ENCODE measurements at places on chromosomes 12 and 14.

- no peak for DNase-seq
Measured at GRCh38 chr12:26373606-26374495, 178.5 kb downstream of the SSPN start.

- peak; percentile 33 for DNase-seq
Measured at GRCh38 chr12:96063046-96063445, 27.7 kb upstream of the LTA4H start.

DNA sequence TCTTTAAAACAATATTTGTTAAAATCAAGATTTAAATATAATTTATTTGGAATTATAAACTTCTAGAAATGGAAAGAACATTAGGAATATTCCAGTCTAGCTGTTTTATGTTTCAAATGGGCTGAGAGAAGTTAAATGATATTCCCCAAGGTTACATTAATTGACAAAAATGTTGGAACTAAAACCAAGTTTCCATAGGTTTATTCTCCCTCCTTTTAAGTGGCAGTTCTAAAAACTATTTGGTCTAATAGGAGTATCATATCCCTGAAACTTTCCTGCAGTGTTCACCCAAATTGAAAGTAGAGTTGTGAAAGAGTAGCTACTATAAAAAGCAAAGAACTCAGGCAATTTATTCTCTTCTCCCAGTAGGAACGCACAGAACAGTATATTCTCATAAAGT is 1185.5 kb downstream of the LRFN5 start:
- no peak for DNase-seq

- DNase-seq: no peak
Measured at GRCh38 chr12:44076871-44077270, 241.0 kb downstream of the TMEM117 start.

DNA sequence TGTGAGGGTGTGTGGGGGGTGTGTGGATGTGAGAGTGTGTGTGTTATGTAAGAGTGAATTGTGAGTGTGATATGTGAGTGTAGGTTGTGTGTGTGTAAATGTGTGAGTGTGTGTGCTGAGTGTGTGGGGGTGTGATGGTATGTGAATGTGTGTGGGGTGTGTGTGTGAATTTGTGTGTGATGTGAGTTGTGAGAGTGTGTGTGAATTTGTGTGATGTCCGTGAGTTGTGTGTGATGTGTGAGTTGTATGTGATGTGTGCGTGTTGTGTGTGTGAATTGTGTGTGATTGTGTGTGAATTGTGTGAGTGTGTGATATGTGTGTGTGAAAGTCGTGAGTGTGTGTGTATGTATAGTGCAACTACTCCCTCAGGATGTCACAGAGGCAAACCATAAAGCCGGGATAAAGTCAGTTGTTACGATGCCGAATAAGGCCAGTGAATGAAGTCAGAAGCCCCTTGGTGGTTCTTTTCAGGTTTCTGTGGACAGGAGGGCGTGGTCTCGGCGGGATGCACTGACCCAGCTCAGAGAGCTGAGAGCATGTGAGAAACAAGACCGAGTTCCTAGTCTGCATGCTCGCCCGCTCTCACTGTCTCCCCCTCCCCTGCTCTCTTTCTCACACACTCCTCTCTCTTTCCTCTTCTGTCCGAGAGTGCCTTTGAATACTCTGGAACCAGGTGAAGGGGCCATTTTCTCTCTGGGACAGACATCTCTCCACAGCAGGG is 71.8 kb upstream of the MAX start:
- DNase-seq: no peak

DNA sequence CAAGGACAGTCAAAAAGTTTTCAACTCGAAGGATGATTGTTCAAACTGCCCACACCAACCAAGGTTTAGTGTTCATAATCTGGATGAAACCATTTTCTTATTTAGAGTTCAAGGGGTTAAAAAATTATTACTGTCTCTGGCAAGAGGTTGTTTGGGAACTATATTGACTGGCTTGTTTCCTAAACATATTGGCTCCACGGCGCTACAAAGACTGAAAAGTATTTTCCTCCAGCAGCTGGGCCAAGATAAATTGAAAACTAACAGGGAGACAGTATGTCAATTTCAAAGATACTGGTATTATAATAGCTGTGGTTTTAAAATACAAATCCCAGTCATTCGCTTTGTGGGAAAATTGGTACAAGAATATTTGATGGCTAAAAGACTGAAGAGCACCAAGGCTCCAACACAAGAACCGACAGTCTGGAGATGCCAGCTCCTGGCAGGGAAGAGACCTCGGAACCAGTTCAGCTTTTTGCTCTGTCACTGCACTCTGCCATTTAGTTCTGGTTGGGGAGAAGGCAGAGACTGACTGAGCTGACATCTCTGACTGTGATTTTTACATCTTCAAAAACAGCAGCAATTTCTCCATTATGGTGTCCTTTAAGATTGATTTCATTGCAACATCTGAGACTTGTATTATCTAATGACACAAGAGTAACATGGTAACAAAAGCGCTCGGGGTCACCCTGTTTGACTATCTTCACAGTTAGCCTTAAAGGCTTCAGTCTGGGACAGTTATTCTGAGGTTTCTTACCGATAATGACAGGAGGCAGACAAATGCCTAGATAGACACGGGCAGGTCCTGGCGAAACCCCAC is 62.0 kb downstream of the ST8SIA1 start:
- no peak for DNase-seq

- no peak for DNase-seq
Measured at GRCh38 chr14:100571837-100572236, 15.4 kb downstream of the BEGAIN start.

DNA sequence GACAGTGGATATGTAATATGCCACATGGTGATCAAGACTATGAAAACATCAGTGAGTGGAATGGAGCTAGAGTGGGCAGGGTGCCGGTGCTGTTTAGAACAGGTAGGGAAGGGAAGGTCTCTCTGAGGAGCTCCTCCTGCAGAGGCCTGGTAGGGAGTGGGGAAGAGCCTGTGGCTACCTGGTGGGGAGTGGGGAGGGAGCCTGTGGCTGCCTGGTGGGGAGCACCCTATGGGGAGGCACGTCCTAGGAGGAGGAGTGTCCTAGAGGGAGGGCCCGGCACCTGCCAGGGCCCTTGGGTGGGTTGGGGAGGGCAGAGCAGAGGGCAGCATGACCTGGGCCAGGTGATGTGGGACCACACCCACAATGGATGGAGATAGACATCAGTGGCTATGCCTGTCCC is 122.6 kb downstream of the ADGRD1 start:
- no peak for DNase-seq

GRCh38 chr14:103735815-103736545 is 20.4 kb downstream of the ZFYVE21 start:
- DNase-seq: no peak

GRCh38 chr12:123114304-123115083 is 36.4 kb downstream of the PITPNM2 start:
- no peak for DNase-seq

GRCh38 chr12:22044391-22044790 is 1.6 kb upstream of the CMAS start:
- no peak for DNase-seq

GRCh38 chr14:56244138-56244789 is 126.1 kb downstream of the PELI2 start:
- DNase-seq: no peak

DNA sequence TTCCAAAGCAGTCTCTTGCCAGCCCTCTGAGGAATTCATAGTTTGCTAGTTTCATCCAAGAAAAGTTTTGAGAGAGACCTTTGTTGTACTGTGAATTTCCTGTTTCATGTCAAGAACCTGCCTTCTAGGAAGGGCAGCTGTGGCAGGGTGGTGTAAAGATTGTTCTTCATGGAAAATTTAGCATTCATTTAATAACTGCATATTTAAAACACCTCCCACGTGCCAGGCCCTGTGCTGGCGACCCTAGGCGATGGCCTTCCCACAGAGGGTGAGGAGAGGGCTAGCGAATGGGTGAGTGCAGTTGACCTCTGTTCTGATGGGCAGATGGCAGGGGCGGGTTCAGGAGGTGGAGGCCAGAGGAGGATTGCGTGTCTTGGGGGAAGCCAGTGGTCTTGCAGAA is 43.2 kb downstream of the MLXIP start:
- no peak for DNase-seq

GRCh38 chr12:12425616-12426015 is 68.7 kb downstream of the BORCS5 start:
- no peak for DNase-seq

DNA sequence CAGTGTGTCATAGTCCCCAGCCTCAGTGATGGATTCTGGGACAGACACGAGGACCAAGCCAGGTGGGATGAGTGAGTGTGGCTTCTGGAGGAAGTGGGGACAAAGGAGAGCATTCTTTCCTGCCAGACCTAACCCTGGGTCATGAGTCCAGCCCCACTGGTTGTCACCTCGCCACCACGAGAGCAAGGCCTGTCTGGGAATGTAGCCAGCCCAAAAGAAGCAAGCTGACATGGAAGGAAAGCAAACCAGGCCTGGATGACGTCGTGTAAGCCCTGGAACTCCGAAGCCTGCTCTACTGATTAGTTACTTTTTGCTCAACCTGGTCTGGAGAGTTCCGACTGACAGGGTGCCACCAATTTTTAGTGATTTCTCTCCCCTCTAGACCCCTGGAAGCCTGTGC is 105.9 kb downstream of the SINHCAF start:
- no peak for DNase-seq

GRCh38 chr14:42523666-42524065 is 917.0 kb downstream of the LRFN5 start:
- DNase-seq: no peak

DNA sequence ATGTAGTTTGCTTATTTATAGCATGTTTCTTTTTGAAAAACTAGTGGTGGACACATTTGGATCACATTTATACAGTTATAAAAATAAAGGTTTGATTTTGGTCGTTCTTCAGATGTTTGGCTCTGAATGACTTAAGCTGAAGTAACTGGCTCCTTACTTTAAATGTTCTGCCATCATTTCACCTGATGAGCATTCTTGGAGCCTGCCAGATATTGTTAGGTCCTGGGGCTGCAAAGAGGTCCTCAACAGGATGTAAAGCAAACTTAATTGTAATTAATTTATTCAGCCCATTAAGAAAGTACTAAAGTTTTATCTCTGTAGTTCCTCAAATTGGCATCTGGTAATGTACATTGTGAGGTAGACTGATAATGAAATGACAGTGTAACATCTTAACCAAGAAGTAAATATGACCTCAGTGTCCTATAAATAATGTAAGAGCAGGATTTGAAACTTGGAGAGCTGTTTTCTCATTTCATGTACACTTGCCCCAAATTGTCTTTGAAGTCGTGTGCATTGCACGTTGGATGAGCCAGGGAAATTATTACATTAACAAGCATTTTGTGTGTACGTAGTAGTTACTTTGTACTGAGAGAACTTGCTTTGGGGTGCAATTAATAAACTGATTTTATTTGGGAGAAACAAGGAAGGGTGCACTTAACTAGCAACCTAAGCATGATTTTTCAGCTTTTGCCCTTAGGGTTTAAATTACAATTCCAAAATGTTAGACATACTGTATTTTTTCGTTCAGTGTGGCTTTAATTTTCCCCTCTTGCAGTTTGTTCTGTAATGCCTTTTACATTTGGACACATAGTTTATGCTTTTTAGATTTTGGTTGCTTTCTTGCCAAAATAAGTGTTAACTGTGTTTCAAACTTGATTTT is 7.5 kb downstream of the EIF5 start:
- DNase-seq: peak; percentile 4

GRCh38 chr12:78086553-78087362 is 256.1 kb downstream of the NAV3 start:
- DNase-seq: no peak

DNA sequence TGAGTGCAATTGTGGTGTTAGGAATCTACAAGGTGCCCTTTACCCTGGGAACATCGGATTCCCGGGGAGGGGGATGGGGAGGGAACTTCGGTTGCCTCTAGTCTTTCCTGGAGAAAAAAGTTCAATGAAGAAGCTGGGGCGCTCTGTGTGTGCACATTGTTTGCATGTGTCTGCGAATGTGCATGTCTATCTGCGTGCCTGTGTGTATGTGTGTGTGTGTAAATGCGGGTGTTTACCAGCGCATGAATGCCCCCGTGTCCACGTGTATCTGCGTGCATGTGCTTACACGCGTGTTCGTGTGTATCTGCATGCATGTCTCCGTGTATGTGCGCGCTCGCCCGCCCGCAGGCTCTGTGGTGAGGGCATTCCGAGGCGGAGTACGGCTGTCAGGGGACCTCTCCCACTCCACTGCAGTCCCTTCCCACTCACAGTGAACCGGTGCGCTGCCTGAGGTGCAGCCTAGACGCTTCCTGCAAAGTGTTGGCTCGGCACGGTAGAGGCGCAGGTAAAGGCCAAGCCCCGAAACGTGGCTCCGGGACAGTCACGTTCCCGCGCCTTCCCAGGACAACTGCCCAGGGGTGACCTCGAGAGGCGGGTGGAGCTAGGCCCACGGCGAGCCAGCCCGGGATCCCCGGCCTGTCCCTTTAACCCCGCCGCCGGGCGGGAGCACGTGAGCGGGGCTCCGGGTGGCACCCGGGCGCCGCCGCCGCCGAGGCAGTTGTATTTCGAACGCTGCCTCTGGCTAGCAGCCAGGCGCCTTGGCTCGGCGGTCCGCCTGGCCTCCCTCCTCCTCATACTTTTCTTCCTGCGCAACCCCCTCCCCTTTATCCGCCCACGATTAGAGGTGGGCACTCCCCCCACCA is 539 bp upstream of the HMGA2 start:
- DNase-seq: no peak

GRCh38 chr14:72543341-72543740 is 350.6 kb downstream of the DPF3 start:
- DNase-seq: no peak

GRCh38 chr12:67043771-67044170 is 225.4 kb upstream of the CAND1 start:
- no peak for DNase-seq

- no peak for DNase-seq
Measured at GRCh38 chr12:92193846-92194245, 48.2 kb upstream of the BTG1 start.

DNA sequence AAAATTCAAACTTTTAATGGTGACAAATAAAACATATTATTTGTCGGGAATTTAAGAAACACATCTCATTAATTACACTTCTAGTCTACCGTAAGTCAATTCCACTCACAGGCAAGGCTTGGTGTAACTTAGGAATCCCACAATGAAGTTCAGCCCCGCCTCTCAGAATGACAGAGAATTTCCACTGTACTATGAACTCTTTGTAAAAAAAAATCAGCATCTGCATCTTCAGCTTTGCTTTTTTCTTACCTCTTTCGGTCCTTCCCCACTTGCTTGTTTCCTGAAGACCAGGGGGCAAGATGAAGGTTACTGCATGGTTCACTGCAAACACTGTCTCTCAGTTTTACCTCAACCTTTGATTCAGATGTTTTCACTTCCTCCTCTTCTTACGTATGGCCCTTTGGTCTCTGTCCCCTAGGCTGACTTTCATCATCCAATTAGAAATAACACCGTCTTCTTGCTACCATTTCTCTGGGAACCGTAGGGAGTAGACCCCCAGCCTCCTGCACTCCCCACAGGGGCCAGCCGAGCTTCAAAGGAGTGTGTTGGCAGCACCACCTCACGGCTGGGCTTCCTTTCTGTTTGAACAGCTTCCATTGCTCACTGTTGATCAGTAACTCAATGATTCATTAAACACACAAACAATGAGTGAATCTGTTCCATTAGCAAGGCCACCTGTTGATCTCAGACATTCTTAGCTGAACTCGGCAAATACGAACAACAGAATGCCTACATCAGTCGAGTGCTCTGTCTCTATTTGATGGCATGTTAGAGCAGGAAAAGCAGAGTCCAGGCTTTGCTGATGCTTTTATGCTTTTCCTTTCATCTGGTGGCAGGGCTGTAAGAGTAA is 343.0 kb downstream of the BMP4 start:
- no peak for DNase-seq

- DNase-seq: no peak
Measured at GRCh38 chr12:76003355-76003638, 28.3 kb downstream of the PHLDA1 start.
